ENCODE measurements at places on chromosomes 13 and 19. TPM values are rescaled to one million over a fixed set of nuclear protein-coding genes. Genes with fewer than 3 reads are reported as not detected.

The ZNF765 gene
- 12.1 TPM for total RNA-seq

The PEG3 gene
- total RNA-seq = 0.48 TPM

The TMEM221 gene
- 0.24 TPM for total RNA-seq

The LRRC63 gene
- not detected for total RNA-seq

The NR2C2AP gene
- 27.2 TPM for total RNA-seq

The TRIM28 gene
- 301 TPM for total RNA-seq

The CERS1 gene
- 0.72 TPM for total RNA-seq

The TNFRSF19 gene
- total RNA-seq = 7.0 TPM

Data from tracheal epithelial cell (primary cell).